NCI-H226 (cell line): ENCODE measurements at places on chromosomes 2 and 18.

- DNase-seq, result no peak
These were observed 15.3 kb upstream of the MPPE1 start for GRCh38 chr18:11923450-11923849.

DNA sequence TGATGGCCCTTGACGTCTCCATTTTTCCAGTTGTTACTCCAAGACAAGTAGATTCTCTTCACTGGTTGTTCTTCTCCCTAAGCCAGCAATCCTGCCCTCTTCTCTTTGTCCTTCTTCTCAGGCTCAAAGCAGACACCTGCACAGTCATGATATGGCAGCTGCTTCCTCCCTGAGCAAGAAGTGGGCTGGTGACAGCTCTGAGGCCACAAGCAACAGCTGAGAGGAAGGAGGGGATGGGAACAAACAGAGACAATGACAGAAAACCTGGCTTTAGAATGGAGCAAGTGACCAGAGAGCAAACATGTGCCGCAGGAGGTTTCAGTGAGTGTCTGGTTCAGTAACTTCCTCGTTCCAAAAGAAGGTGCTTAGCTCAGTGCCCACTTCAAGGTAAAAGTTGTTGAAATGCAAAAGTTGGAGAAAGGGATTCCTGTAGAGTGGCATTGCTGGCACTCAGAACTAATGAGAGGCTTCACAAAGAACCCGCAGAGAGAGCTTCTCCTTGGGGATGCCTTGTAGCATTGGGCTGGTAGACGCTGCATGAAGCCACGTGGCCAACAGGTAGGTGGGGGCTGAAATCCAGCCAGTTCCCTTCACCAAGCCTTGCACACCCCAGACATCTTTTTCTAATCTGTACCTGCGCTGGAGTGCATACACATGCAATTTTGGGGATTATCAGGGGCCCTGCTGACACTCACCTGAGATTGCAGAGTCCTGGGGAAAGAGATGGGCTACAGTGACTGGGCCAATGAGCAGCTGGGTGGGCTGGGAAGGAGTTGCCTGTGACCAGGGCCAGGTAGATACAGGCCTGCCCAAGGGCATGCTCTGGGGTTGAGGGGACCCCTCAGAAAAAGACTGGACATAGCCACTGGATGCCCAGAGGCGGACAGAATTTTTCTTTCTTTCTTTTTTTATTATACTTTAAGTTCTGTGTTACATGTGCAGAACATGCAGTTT lies 153.3 kb upstream of the RAB12 start:
- DNase-seq, result no peak

DNA sequence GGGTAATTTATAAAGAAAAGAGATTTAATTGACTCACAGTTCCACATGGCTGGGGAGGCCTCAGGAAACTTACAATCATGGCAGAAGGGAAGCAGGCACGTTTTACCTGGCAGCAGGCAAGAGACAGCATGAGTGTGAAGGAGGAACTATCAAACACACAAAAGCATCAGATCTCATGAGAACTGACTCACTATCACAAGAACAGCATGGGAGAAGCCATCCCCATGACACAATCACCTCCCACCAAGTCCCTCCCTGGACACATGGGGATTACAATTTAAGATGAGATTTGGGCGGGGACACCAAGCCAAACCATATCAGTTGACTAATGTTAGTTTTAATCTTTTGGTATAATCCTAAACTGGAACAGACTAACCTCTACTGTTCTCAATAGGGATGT lies 49.1 kb upstream of the CPO start:
- DNase-seq, result no peak

DNA sequence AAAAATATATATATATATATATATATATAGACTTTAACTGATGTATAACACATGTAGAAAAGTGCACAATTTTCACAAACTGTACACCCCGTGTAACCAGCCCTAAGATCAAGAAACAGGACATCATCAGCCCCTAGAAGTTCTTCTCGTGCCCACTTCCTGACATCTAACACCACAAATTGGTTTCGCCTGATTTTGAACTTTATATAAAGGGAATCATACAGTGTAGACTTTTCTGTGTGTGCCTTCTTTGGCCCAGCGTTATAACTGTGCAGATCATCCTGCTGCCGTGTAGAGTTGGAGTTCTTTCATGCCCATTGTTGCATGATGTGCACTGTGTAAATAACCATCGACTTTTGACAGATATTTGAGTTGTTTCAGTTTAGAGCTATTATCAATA lies 41.0 kb downstream of the SMAD7 start:
- no peak for DNase-seq

GRCh38 chr2:168814939-168815907 lies 12.8 kb downstream of the NOSTRIN start:
- DNase-seq, result no peak

DNA sequence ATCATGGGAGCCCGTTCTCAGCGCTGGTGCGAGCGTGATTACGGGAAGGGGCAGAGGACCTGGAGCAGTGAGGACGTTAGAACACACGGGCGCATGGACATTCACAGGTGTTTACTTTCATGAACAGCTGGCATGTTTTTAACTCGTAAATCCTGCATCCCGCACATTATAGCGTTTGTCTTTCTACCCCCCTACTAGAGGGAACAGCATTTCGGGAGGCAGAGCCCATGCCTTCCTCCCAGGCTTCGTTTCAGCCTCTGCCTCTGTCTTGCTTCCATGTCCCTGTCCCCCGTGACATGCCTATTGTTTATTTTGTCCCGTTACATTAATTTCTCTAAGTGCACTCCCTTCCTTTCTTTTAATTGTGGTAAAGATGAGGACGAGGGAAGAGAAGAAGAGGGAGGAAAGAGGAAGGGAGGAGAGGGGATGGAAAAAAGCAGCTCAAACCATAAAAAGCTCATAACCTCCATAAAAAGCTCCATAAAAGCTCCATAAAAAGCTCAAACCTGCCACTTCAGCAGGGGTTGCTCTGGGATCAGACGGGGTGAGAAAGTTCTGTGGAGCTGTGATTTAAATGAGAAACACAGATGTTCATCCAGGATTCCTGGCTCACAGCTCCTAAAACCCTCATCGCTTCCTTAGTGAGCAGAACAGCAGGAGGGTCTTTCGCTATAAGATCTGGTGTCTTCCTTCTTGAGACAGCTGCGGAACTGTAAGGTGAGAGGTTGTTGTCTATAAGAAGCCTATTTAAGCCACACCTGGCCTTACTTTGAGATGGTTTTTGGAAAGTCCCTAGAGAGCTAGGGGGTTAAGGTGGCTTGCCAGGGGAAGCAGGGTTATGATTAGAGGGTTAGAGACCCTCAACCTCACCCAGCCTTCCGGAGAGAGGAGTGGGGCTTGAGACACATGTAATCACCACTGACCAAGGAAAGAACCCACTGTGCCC lies 66.6 kb upstream of the SNTG2 start:
- no peak for DNase-seq

GRCh38 chr2:191465766-191466420 lies 212.0 kb upstream of the NABP1 start:
- DNase-seq, result no peak

GRCh38 chr2:9236867-9237266 lies 30.3 kb downstream of the ASAP2 start:
- no peak for DNase-seq

- DNase-seq, result no peak
These were observed 5.0 kb upstream of the SP100 start for GRCh38 chr2:230410861-230411569.

- no peak for DNase-seq
These were observed 66.3 kb upstream of the GPR45 start for GRCh38 chr2:105175231-105175630.

- DNase-seq, result no peak
These were observed 387.9 kb upstream of the POU3F3 start for GRCh38 chr2:104465981-104466380.

- DNase-seq, result no peak
These were observed 858.5 kb upstream of the PIK3C3 start for GRCh38 chr18:41096504-41096903.

- DNase-seq, result peak; percentile 47
These were observed 576.0 kb downstream of the LRP1B start for GRCh38 chr2:141554810-141555209.

DNA sequence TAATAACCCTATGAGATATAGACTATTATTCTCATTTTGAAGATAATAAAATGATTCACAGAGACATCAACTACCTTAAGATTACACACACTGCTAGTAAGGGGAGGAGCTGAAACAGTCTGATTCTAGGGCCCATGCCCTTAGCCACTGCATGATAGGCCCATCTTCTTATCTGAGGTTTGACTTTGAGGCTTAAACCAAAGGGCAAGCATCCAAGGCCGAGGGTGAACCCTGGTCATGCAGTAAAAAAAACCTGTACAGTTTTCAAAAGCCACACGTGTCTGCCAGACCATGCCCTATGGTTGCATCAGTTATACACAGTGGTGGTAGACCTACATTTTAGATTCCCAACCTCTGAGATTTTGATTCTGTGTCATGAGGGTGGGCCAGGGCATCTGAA lies 44.8 kb downstream of the POLE4 start:
- DNase-seq, result peak; percentile 82

GRCh38 chr2:216863946-216864345 lies 4.1 kb upstream of the TNP1 start:
- no peak for DNase-seq

- DNase-seq, result no peak
These were observed 16.8 kb upstream of the TMEM37 start for GRCh38 chr2:119414894-119415293.

DNA sequence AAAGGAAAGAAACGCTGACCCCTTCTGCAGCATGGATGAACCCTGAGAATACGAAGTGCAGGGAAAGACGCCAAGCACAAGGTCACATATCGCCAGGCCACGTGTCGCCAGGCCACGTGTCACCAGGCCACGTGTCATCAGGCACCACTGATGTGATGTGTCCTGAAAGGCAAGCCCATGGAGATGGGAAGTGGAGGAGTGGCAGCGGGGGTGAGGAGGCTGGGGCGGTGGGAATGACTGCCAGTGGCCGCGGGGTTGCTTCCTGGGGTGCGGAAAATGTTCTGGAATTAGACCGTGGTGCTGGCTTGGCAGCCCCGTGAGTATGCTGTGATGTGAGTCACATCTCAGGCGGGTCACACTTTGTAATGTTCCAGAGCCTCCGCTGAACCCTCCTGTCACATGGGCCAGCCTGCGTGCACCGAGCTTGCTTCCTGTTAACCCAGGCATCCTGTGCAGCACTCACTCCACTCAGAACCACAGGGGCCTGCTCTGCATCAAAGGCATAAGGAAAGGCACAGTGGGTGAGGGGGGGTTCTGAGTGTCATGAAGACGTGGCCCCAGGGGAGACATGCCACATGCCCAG lies 39.0 kb downstream of the SLC66A2 start:
- no peak for DNase-seq

DNA sequence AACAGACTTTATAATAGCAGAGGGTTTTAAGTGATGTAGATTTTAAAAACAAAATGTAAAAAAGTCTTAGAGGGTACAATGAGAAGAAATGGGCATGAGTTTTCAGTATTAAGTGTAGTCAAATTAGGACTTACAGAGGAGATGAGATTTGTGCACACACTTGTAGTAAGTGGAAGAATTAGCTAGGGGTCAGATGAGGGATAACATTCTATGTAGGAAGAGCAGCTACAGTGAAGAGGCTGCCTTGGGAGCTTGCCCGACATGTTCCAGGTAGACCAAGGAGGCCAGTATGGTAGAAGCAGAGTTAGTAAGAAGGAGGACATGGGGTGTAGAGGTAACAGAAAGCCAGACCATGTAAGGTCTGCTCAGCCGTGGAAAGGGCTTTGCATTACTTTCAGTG lies 189.2 kb upstream of the DSEL start:
- DNase-seq, result no peak

GRCh38 chr18:67134911-67135310 lies 381.6 kb downstream of the DSEL start:
- DNase-seq, result no peak

GRCh38 chr2:127508631-127509034 lies 17.7 kb downstream of the IWS1 start:
- peak; percentile 85 for DNase-seq

- DNase-seq, result peak; percentile 77
These were observed 72.4 kb upstream of the IL1R1 start for GRCh38 chr2:102070058-102070642.

DNA sequence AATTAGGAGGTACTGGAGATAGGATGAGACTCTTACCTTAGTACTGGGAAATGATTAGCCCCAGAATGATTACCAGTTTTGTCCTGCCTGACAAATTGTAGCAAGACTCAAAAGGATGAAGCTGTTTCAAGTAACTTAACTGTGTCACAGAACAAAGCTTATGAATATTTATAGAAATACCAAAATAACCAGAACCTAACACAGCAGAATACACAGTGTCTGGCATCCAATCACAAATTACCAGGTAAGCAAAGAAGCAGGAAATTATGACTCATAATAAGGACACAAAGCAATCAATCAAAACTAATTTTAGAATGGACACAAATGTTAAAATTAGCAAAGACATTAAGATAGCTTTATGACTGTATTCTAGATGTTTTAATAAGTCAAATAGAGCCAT lies 91.9 kb downstream of the CTNNA2 start:
- no peak for DNase-seq

DNA sequence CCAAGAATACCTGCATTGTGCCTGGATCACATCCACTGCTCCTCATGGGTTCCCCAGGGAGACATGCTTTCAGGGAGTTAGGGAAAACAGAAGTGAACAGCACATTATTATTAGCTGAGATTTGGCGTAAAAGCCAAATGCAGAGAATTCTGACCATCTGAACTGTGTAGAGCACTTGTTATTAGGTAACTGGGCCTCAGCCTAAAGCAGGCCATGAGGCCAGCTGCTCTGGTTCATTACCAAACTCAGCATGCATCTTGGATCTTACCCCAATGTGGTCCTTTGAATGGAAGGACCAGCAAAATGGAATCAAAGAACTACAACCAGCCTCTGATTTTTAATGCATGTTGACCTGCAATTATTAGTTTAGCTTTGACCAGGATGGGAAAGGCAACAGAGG lies 322.3 kb downstream of the KCNS3 start:
- DNase-seq, result no peak

DNA sequence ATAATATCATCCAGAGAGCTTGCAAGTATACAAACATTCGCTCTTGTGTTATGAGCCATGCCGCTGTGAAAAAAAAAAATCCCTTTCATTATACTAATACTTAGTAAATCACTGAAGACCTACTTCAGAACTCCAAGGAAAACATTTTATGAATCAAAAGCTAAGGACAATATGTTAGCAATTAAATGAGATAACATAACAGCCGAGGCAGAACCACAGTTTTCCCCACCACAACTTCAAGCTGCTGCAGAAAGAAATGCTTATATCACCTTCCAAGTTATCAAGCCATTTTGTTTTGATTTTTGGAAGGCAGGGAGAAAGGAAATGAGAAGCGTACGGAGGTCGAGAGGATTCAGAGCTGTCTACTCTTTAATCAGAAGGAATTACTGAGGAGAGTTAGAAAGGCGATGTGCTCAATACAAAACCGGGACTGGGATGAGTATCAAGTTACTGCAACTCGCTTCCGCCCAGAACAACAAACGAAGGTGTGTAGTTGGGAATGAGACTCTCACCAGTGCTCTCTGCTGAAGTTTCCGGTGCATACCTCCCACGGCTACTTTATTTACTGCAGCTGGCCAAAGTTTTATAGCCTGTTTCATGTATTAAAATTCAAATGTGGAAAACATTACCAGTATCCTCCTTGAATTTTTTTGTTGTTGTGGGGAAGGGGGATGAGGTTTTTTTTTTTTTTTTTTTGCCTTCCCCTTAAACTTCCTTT lies 292.2 kb upstream of the CCDC68 start:
- DNase-seq, result no peak

GRCh38 chr2:47271054-47272000 lies 116.2 kb upstream of the STPG4 start:
- DNase-seq, result no peak

GRCh38 chr2:5064687-5065086 lies 627.5 kb upstream of the SOX11 start:
- no peak for DNase-seq

GRCh38 chr2:26412091-26412673 lies 10.5 kb downstream of the DRC1 start:
- DNase-seq, result peak; percentile 6
